ENCODE measurements at places on chromosomes 1 and 21.

GRCh38 chr1:17156108-17156507 is 36.9 kb upstream of the PADI2 start:
- no peak for DNase-seq

DNA sequence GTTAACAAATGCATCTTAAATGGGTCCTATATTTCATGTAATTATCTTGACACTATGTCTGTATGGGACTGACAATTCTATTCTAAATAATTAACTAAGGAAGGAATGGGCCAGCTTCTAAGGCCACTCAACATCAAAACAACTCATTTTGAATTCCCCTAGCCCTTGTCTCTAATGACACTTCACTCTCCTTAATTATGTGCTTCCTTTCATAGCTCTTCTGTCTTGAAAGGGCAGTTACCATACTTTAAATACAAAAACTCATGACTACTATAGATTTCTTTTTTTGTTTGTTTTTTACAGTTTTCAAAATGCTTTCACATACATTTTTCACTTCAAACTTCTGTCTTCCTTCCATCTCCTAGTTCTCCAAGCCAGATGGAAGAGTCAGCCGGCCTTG is 126.1 kb upstream of the CHODL start:
- DNase-seq: no peak

- DNase-seq: no peak
Measured at GRCh38 chr1:179190861-179191260, 38.6 kb downstream of the ABL2 start.

GRCh38 chr1:117284399-117285215 is 73.9 kb upstream of the VTCN1 start:
- DNase-seq: no peak

DNA sequence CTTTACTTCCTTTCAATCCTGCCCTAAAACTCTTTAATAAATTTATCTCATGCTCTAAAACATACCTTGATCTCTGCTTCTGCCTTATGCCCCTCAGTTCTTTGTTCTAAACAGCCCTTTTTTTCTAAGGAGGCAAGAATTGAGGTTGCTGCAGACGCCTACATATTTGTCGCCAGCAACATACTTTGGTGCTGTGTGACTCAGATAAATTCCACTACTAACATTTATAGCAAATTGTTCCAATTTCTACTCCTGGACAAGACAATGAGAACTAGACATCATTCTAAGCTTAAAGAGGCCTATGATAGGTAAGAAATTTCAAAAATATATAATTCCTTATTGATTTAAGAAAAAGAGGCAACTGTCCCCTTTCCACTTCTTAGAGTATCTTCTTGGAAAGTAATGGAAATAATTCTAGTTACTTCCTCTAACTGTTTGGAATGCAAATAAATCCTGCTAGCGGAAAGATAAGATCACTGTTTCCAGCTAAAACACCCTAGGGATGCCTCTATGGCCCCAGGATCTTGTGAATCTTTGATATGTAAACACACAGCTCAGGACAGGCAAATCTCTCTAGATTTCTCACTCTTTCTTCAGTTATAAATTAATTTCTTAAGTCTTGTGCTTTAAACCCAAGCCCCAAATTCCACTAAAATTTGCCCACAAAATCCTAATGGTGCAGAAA is 869.1 kb downstream of the KCNT2 start:
- no peak for DNase-seq

GRCh38 chr1:79122521-79122920 is 116.0 kb upstream of the ADGRL4 start:
- DNase-seq: no peak

DNA sequence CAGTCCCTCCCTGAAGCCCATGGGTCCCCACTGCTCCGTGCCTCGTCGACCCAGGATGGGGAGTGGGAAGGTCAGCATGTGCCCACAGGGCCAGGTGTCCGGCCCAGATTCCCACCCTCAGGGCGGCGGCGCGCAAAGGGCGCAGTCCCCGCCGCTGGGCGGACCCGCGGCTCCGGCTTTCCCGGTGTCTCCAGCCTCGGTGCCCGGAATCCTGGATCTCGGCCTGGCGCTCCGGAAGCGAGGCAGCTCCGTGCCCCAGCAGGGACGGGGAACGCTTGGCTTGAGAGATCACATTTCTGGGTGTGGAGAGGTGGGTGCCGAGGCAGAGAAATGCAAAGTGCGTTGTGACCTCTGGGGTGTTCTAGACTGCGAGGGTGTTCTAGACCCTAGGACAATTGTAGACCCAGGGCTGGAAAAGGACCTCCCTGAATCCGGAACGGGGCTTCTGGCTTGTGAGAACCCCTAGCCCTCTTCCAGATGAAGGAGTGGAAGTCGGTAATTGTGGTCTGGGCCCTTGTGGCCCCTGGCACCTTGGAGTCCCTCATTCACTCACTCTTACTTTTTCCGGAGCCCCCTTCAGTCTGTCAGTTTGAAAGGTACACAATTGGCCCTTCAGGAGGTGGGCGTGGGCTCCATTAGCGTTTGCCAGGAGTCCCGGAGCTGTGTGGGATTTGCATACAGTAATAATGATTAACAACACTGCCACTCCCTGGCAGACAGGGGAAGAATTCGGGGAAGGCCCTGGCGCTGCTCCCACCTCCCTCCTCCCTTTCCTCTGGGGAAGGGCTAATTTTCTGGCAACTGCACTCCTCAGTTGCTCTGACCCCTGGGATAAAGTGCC is 1.6 kb upstream of the KCND3 start:
- peak; percentile 57 for DNase-seq

GRCh38 chr1:178243119-178243518 is 149.2 kb downstream of the RASAL2 start:
- DNase-seq: no peak

DNA sequence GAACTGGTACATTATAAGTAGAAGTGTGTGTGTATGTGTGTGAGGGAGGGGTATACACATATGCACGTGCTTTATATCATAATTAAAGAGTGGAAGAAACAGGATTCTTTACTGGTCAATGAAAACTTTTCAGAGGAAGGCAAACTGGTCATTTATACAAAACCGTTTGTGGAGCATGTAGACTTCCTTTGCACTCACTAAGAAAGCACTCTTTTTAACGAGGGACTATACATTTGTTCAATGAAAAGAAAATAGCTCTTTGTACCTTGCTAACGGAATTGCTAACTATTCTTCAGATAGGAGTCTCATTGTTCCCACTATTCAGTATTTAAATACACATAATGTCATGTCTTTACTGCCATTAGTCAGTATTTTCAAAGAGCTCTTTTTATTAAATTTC is 219.3 kb downstream of the ST6GALNAC3 start:
- no peak for DNase-seq

DNA sequence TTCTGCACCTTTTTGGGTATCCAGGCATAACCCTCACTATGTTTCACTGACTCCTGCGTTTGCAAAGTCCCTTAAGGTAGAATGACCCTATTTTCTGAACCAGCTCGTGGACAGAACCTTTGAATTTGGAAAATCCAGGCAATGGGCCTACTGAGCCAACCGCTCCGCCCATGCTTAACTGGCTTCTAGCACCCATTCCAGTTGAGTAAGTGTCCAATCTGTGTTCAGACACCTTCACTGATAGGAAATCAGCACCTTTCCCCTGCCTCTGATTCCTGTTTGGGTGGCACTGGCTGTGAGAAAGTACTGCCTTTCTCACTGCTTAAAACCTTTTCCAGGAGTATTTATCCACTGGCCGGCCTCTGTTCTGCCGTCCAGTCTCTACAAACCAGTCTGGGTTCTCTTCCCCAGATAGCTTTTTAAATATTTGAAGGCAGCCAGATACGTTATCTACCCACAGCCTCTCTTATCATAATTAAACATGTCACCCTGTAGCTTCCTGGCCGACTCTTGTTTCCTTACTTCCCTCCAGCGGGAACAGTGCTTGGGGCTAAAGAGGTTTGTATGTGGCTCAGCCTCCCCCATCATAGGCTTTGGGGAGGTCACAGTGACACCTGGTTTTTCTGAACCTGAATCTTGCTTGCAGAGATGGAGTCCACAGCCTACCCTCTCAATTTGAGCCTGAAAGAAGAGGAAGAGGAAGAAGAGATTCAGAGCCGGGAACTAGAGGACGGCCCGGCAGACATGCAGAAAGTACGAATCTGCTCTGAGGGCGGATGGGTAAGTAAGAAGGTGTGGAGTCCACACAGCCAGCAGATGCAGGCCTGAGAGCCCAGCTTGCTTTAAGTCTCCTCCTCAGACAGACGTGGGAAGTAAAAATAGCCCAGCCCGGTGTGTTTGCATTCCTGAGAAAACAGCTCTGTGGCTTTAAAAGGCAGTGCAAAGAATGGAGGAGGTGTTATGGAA is 1.3 kb downstream of the POGK start:
- DNase-seq: no peak

GRCh38 chr1:242002510-242002909 is 3.6 kb upstream of the MAP1LC3C start:
- DNase-seq: no peak

Data from anterior cingulate cortex (tissue), 58 donors.